Activated CD4-positive, alpha-beta T cell treated with anti-CD3 and anti-CD28 coated beads for 36 hours (primary cell): ENCODE measurements at places on chromosomes 16 and 17. TPM values are rescaled to one million over a fixed set of nuclear protein-coding genes. Genes with fewer than 3 reads are reported as not detected.

Gene PRSS36
- 0.43 TPM for total RNA-seq

Gene IL17C
- 0.18 TPM for total RNA-seq

Gene TMEM235
- total RNA-seq = not detected

Gene KATNIP
- 12.3 TPM for total RNA-seq

Gene ZG16B
- 1.2 TPM for total RNA-seq

Gene ACSM2A
- not detected for total RNA-seq

Gene RRAD
- 0.19 TPM for total RNA-seq

Gene KRTAP1-5
- not detected for total RNA-seq

Gene ARL5C
- total RNA-seq = not detected

- H3K36me3 ChIP-seq = peaks cover 11% of the 10 kb centered on the region
- DNase-seq = no peak
- H3K4me1 ChIP-seq = peaks cover 32% of the 10 kb centered on the region
- H3K4me3 ChIP-seq = no peak overlapping the region
Observed at GRCh38 chr17:77664097-77664729, 294.3 kb upstream of the TNRC6C start.

DNA sequence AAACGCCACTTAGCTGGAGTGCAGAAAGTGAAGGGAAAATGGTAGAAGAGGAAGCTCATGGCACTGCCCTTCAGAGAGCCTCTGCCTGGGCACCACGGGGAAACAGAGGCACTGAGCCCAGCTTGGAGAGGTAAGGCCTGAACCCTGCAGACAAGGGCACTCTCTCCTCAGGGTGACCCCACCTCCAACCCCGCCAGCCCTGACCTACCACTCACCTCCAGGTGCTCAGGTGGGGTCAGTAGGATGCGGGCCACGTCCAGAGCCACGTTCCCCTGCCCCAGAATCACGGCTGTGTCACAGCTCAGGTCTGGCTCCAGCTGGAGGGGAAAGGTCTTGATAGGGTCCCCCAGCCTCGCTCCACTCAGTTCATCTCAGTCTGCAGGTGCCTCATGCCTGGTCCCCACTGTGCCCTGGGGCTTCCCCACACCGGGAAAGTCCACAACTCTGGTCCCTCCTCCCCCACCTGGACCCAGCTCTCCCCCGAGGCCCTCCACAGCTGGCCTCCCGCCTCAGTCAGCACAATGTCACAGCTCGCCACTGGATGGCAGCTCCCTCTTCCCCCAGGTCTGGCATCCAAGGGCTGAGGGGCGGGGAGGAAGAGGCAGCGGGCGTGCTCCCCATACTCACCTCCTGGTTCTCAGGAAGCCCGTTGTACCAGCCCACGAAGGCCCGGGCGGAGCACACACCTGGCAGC lies 6.0 kb upstream of the GRIN2C start:
- no peak overlapping the region for H3K27ac ChIP-seq
- H3K4me3 ChIP-seq = no peak overlapping the region
- H3K4me1 ChIP-seq = peaks cover 8% of the 10 kb centered on the region
- no peaks in the 10 kb centered on the region for H3K36me3 ChIP-seq
- DNase-seq = no peak
- H3K27me3 ChIP-seq = peaks cover 8% of the 10 kb centered on the region

GRCh38 chr17:51000835-51001638 lies 119.6 kb downstream of the SPAG9 start:
- peaks cover 23% of the 10 kb centered on the region for H3K36me3 ChIP-seq
- no peaks in the 10 kb centered on the region for H3K27me3 ChIP-seq
- DNase-seq = no peak
- peaks cover 6% of the 10 kb centered on the region for H3K4me1 ChIP-seq

DNA sequence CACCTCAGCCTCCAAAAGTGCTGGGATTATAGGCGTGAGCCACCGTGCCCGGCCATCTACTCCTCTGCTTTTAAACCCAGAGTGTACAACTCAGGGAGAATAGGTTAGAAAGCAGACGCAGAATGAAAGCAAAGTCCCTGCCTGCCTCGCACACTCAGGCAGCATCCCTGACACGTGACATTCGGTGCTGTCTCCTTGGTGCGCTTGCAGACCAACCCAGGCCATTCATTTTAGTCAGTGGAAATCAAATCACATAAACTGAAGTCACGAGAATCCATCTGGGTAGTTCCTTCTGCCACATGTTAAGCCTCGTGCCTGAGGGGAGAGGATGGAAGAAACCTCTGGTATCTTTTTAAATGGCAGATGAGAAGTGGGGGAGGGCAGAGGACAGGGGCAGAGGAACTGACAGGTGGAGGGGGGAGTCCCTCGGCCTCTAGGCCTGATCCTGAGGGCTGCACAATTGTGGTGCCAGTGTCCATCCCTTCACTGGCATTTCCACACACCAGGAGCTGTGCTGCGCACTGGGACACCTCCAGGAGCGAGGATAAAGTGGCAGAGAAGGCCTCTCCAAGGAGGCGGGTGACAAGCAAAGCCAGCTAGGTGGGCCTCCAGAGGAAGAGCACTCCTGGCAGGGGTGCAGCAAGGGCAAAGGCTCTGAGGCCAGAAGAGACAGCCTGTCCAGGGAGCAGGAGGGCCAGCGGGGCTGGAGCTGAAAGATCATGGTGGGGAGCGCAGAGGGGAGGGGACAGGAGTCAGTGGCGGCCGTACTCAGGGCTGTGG lies 196.3 kb downstream of the KATNIP start:
- no peak overlapping the region for H3K27ac ChIP-seq
- peaks cover 8% of the 10 kb centered on the region for H3K36me3 ChIP-seq

GRCh38 chr16:58584831-58585505 lies 44.7 kb downstream of the CNOT1 start:
- no peaks in the 10 kb centered on the region for H3K27me3 ChIP-seq
- H3K27ac ChIP-seq = peak overlapping the region; percentile 29
- peaks cover 63% of the 10 kb centered on the region for H3K36me3 ChIP-seq
- DNase-seq = no peak
- H3K4me1 ChIP-seq = peaks cover 12% of the 10 kb centered on the region

DNA sequence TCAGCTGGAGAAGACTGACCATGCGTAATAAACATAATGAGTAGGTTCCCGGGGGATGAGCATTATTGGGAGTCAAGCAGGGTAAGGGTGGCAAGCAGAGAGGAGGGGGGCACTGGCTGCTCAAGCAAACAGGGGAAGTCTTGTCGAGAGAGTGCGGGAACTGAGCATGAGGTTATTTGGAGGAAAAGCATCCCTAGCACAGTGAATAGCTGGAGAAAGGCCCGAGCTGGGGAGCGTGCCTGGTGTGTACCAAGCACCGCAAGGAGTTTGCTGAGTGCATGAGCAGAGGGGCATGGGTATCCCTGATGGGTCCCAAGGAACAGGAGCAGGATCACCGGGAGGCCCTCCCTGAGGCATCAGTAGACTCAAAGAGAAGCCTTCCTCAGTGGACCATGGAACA lies 17.2 kb downstream of the CYTH1 start:
- no peaks in the 10 kb centered on the region for H3K27me3 ChIP-seq
- peak overlapping the region; percentile 19 for H3K4me3 ChIP-seq
- peaks cover 7% of the 10 kb centered on the region for H3K36me3 ChIP-seq
- peaks cover 49% of the 10 kb centered on the region for H3K4me1 ChIP-seq
- peak overlapping the region; percentile 89 for H3K27ac ChIP-seq

- no peak overlapping the region for H3K4me3 ChIP-seq
- no peaks in the 10 kb centered on the region for H3K36me3 ChIP-seq
- peaks cover 11% of the 10 kb centered on the region for H3K4me1 ChIP-seq
- no peak overlapping the region for H3K27ac ChIP-seq
- no peak for DNase-seq
Observed at GRCh38 chr17:45889579-45889978, 4.8 kb upstream of the MAPT start.

DNA sequence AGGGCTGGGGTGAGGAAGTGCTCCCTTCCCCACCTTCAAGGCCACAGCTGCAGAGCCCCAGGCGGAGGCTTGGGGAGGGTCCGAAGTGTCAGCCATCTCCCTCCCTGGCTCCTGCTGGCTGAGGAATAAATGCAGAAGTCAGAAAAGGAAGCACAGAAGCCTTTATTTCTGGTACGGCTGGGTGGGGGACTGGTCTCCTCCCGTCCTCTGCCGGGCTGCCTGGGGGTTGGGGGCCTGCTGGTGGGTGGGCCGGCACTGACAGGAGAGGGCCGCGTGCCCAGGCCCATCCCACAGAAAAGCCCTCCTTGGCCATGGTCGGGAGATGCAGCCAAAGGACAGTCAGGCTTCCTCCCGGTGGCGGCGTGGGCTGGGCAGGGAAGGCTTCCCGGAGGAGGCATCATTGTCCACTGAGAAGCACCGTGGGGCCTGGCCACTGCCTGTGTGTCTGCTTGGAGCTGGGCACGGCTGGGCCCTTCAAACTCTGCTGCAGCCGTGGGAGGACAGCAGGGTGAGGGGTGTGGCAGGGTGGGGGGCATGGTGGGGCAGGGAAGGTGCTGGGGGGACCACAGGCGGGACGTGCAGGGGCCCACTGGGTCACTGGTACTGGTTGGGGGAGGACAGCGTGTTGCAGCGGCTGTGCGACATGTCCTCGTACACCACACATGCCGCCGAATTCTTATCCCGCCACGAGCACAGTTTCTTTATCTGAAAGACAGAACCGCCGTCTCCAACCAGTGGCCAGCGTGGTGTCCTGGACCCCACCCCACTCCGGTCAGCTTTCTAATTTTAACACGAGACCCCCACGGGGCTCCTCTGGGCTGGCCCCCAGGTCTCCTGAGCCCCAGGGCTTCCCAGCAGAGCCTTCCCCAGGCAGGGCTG lies 2.4 kb downstream of the CD7 start:
- H3K4me1 ChIP-seq = peaks cover 5% of the 10 kb centered on the region
- peak overlapping the region; percentile 98 for H3K27ac ChIP-seq

GRCh38 chr16:2498531-2499253 lies 15.1 kb upstream of the ATP6V0C start:
- H3K27me3 ChIP-seq = no peaks in the 10 kb centered on the region
- H3K4me3 ChIP-seq = no peak overlapping the region
- H3K27ac ChIP-seq = no peak overlapping the region
- DNase-seq = no peak
- H3K36me3 ChIP-seq = no peaks in the 10 kb centered on the region
- H3K4me1 ChIP-seq = no peaks in the 10 kb centered on the region

GRCh38 chr17:2067048-2067561 lies 12.2 kb downstream of the HIC1 start:
- H3K36me3 ChIP-seq = peaks cover 67% of the 10 kb centered on the region
- peaks cover 36% of the 10 kb centered on the region for H3K4me1 ChIP-seq
- H3K27ac ChIP-seq = no peak overlapping the region
- peaks cover 5% of the 10 kb centered on the region for H3K27me3 ChIP-seq
- no peak for DNase-seq

GRCh38 chr17:76452127-76452659 lies 759 bp downstream of the UBE2O start:
- H3K4me3 ChIP-seq = peak overlapping the region; percentile 84
- H3K27me3 ChIP-seq = no peaks in the 10 kb centered on the region
- DNase-seq = no peak
- peaks cover 2% of the 10 kb centered on the region for H3K36me3 ChIP-seq
- peaks cover 42% of the 10 kb centered on the region for H3K4me1 ChIP-seq

DNA sequence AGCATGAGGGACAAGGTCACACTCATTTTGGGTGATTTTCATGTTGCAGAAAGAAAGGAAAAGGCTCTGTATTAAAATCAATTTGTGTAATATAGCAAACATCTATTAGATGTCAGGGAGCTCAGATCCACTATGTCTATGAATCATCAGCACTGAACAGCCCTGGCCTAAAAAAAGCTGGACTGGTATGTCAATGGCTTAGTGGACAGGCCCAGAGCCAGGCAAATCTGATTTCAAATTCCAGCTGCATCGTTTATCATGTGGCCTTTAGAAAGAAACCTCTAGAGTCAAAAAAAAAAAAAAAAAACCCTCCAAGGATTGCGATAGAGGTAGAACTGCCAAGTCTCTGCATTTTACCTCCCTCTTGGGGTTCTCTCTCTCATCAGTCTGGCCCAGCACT lies 5.4 kb downstream of the GAS7 start:
- H3K27me3 ChIP-seq = peaks cover 12% of the 10 kb centered on the region
- H3K4me3 ChIP-seq = no peak overlapping the region
- no peak overlapping the region for H3K27ac ChIP-seq

DNA sequence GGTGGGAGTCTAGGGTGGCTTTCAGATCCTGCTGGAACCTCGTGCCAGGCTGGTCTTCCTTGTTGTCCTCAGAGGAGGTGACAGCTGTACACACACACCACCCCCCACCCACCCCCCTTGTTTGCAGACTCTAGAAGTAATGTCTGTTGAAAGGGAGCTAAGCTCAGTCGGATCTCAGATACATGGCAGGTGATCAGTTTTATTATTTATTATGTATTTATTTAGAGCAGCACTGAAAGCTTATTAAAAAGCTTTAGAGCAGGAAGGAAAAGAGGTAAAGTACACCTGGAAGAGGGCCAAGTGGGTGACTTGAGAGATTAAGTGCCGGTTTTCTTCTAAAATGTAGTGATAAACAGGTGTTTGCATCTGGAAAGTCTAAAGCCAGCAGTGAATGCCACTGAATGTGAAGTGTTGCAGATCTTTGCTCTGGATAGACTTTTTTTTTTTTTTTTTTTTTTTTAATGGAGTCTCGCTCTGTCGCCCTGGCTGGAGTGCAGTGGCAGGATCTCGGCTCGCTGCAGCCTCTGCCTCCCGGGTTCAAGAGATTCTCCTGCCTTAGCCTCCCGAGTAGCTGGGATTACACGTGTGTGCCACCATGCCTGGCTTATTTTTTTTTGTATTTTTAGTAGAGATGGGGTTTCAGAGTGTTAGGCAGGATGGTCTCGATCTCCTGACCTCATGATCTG lies 40.2 kb downstream of the FOXK2 start:
- H3K4me3 ChIP-seq = no peak overlapping the region

- peak within 1 kb of the TSS; percentile 82 for H3K27ac ChIP-seq
- H3K36me3 ChIP-seq = peaks cover 61% of the 10 kb centered on the region
- DNase-seq = peak; percentile 99
- peaks cover 43% of the 10 kb centered on the region for H3K4me1 ChIP-seq
- H3K4me3 ChIP-seq = peak within 1 kb of the TSS; percentile 87
- no peaks in the 10 kb centered on the region for H3K27me3 ChIP-seq
Observed at GRCh38 chr17:28576758-28577465, at the start of gene ALDOC. Gene ALDOC (minus strand): TSS chr17:28576895. CDS start chr17:28575532, 1,363 bp downstream.

DNA sequence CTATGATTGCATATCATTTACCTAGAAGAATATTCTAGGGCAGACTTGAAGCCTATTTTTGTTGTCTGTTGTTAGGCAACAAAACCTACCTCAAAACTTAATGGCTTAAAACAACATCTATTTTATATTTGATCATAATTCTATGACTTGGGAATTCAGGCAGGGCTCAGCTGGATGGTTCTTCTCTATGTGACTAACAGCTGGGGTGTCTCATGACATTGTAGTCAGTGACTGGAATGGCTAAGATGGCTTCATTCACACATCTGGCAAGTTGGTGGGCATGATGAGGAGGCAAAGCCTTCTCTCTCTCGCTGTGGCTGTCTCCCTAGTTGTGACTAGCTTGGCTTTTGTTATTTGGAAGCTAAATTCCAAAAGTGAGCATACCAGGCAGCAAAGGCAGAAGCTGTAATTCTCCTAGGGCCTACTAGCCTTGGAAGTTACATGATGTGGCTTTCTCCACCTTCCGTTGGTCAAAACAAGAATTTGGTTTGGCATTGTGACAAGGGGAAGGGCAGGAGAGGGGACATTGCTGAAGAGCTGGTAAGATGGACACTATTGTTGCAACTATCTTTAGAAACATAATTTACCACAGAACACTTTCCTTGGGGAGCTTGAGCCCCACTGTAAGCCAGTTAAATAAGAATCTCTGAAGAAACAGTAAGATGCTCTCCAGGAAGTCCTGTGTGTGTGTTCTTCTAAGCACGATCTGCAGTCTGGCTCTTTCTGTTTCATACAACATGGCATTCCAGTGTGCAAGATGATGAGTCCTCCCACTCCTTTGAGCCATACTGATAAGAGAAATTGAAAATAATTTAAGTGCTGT lies 39.4 kb downstream of the ZNRF1 start:
- H3K36me3 ChIP-seq = peaks cover 24% of the 10 kb centered on the region
- no peak for DNase-seq
- peak overlapping the region; percentile 8 for H3K27ac ChIP-seq
- H3K4me1 ChIP-seq = peaks cover 16% of the 10 kb centered on the region
- no peak overlapping the region for H3K4me3 ChIP-seq
- H3K27me3 ChIP-seq = no peaks in the 10 kb centered on the region
